ENCODE measurements at places on chromosomes 1 and 21.

DNA sequence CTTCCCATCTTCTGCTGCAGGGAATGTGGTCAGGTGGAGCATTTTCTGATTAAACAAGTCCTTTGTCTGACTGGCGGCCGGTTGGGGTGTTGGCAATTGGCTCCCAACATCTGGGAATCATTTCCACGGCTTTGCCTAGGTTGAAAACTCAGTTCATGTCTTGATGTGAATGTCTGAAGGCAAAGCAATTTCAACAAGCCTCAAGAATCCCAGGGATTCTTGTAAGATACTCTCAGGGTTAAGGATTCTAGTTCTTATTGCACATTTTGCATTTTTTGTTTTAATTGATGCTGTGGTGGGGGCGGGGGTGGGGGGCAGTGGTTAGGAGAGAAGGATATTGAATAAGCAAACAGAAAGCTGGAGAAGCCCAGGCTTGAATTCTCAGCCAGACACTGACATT, 273.9 kb downstream of the KIF26B start:
- DNase-seq: no peak

DNA sequence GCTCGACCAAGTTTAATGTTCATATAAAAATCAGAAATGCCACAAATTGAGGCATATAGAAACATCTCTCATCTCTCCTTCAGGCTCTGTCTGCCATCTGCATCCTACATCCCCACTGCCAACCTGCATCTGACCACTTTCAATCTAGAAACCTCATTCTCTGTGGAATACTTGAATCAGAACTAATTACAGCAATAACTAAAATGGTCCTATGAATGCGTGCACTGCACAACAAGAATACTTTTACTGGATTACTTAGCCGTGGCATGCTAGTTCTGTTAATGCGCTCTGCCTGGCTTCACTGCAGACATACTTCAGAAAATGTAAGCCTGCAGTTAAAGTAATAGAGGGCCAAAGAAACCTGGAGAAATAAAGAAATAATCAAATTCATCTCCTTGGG, 89.8 kb upstream of the NR5A2 start:
- no peak for DNase-seq

GRCh38 chr1:78620666-78621065, 418 bp downstream of the IFI44L start:
- DNase-seq: no peak

- DNase-seq: no peak
Observed at GRCh38 chr1:166612886-166613285, 226.4 kb upstream of the POGK start.

GRCh38 chr1:151790071-151790939, at the start of gene TDRKH:
TDRKH (minus strand) TSS chr1:151790500; CDS start chr1:151783022, 7,478 bp downstream.
- DNase-seq: peak; percentile 98

DNA sequence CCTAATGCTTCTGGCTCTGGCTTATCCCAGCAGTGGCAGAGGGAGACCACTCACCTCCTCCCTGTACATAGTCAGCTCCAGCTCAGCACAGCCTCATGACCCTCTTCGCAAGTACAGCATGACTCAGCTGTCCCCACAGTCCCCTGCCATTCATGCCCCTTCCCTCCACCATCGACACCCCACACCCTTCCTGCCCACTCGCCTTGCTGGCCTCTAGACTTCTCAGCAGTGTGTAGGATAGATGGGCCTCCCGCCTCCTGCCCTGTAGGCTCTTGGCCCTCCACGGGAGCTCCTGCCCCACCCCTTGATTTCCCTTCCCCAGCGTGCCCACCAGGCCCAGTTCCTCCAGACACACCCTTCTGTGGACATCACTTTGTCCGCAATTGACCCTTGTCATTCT, 9.8 kb downstream of the NPR1 start:
- no peak for DNase-seq

DNA sequence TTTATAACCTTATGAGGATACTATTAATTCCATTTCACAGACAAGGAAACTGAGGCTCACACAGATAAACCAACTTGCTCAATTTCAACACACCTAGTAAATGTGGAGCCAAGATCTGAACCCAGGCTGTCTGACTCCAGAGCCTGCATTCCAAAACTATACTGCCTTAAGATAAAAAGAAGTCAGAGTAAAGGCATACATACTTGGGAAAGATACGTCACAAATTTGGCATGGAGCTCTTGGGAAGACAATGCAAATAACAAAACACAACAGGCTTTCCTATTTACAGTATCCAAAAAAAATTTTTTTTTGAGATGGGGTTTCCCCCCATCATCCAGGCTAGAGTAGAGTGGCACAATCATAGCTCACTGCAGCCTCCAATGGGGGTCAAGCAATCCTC, 5.9 kb downstream of the AKT3 start:
- no peak for DNase-seq

- no peak for DNase-seq
Observed at GRCh38 chr1:41661428-41662060, 177.1 kb upstream of the EDN2 start.

DNA sequence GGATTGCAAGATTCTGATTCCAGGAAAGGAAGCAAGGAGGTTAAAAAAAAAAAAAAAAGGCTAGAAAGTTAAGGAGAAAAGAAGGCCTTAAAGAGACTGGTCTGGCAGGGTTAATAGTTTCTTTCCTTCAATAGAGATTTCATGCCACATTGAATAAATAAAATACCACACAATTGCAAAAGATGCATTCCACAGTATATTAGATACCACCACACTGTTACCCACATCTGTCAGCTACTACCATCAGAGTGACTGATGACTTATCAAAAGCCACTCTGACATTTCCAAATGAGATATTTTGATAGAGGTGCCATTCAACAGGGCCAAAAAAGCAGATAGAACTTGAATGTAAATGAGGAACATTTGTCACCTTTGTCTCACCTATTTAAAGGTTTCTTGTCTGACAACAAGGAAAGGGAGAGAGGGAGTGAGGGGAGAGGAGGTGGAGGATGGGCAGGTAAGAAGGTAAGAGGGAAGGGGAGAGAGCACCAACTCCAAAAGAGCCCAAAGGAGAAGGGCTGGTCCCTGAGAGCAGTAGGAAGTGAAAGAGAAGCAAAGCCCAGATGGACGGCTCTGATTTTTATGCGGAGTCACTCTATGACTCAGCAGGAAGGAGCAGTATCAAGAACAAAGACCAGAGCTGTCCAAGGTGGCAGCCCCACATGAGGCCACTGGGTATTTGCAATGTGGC, 38.3 kb downstream of the LRRN2 start:
- DNase-seq: no peak

DNA sequence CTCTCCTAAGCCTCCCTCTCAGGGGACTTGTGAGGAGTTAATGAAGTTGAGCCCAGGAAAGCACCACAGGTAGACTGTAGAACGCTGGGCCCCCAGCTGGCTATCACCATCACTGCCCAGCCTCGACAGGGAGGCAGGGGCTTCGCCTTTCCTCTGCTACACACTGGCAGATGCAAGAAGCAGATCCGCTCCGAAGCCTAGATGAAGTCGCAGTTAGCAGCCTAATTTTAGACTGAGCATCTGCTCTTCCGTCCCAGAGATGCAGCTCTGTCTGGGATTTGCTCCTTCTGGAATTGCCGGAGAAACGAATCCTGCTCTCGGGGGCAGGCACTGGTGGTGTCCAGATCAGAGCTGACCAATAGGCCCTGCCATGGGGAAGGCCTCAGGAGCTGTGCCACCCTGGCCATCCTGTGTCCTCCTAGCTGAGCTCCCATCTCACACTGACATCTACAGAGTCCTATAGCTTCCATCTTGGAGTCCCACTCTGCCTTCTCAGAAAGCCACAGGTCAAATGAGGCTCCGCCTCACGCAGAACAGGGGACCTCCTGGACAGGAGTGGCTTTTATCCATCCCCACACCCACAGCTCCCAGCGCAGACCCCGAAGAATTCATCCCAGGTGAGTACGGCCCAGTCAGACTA, 186.8 kb upstream of the EDN2 start:
- no peak for DNase-seq

GRCh38 chr1:43961692-43962091, 8.1 kb upstream of the DPH2 start:
- DNase-seq: no peak

DNA sequence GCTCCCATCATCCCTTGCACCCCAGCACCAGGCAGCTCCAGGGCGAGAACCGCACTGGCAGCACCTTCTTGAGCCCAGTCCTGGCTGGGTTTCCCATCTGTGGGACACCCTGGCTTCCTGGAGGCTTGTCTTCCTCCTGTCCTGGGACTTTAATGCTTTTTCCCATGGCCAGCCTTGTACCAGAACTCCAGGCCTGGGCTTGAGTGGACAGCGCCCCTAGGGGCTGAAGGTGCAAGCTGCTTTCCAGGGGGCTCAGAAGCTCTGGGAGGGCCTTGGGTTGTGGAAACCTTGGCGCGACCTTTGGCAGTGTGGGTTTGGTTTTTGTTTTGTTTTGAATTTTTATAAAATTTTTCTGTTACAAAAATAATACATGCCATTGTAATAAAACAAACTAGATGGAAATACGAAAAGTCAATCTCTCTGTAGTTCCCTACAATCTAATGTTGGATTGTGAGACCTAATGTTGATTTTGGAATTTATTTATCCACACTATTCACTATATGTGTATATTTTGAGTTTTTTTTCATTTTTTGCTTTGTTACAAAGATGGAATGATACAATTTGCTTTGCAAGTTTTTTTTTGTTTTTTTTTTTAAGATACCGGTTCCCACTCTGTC, 33.8 kb upstream of the RPL11 start:
- DNase-seq: peak; percentile 14

DNA sequence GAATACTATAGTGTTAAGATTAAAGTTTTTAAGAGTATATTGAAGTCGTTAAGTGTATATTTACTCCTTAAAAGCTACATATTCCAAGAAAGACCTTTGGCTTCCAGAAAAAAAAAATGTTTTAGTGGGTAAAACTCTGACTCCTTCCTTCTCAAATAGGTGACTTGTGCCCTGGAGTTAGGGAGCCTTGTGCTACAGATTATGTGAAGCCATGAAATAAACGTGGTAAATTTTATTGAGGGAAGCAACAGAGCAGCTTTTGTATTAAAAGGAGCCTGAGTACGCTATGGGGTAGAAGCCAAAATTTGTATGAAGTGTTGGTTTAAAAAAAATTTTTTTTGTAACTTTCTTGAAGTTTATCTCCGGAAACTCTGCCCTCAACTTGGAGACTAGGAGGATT, 994 bp downstream of the RO60 start:
- DNase-seq: no peak

DNA sequence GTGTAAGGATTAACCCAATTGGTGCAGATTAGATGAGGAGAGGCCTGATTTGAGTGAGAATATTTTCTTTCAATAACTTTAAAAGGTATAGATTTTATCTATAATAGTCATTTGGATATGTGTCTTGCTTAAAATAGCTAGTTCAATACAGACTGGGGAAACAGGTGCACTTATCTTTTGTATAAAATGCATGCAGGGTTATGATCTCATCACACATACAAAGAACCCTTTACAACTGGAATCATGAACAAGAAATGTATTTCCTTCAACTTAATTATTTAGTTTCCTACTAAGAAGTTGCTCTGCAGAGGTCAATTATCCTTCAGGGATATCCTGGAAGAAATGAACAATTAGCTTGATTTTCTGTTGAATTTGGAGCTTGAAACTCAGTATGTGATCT, 259.6 kb downstream of the PTBP2 start:
- no peak for DNase-seq

DNA sequence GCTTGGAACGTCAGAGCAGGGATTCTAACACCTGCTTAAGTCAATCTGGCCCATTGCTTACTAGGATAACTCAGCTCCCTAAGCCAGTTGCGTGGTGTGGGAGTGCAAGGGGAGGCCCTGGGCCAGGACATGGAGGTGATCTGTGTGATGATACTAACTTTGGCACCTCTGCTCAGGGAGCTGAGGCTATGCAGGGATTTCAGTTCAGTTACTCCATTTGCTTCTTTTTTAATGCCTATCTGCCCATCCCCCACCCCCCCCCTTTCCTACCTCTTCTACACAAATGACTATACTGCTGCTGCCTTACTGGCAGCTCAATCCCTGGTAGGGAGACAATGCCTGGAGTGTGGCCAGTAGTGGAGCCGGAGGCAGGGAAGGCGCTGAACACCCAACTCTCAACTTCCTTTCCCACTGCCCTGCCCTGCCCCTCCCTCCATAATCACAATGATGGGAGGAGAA, 19.5 kb downstream of the INKA2 start:
- no peak for DNase-seq

DNA sequence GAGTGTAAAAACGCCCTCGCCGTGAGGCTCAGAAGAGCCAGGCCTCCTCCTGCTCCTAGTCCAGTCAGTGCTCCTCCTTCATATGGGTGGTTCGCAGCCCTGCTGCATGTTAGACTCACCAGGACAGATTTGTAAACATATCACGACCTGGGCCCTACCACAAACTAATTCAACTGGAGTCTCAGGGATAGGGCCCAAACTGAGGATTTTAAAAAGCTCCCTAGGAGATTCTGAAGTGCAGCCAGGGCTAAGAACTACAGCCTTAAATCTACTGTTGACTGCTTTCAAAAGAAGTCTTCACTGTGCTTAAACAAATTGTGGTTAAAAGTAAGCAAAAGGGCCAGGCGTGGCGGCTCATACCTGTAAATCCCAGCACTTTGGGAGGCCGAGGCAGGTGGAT, 57.0 kb downstream of the CAMTA1 start:
- no peak for DNase-seq

DNA sequence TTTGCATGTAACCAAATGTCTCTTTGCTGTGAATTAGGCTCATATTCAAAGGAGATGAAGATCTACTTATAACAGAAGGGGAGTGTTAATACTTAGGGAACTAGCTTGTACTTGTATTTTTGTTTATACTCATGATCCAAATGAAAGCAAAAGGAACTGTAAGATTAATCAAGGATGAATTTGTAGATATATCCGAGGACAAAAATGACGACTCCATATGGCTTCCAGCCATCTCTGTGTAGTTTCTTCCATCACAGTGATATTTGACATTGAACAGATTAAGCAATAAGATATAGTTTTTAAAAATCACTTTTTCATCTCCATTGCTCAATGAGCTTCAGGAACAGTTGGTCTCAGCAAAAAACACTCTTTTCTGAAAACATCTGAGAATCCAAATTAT, 257.4 kb upstream of the CAMK1G start:
- DNase-seq: no peak

DNA sequence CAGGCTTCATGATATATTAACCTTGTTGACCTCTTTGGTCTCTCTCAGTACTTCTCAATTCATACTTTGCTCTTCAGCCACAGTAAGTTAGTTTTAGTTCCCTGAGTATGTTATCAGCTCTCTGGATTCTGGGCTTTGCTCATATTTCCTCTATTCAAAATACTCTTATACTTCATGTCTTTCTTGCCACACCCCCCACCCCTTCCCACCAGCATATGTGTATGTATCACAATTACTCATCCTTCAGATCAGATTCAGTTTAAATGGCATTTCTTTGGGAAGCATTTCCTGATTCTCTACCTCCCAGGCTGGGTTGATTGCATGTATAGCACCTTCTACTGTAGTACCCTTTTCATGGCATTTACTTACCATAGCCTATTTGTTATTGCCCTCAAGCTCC, 28.3 kb downstream of the SLC30A7 start:
- DNase-seq: no peak

GRCh38 chr1:1418464-1419362, 2.4 kb downstream of the ANKRD65 start:
- DNase-seq: no peak

All from T follicular helper cell (primary cell).